ENCODE measurements at places on chromosomes 7 and 10.
A peak's percentile ranks its signal among the peaks of the same experiment; 100 is the strongest.

DNA sequence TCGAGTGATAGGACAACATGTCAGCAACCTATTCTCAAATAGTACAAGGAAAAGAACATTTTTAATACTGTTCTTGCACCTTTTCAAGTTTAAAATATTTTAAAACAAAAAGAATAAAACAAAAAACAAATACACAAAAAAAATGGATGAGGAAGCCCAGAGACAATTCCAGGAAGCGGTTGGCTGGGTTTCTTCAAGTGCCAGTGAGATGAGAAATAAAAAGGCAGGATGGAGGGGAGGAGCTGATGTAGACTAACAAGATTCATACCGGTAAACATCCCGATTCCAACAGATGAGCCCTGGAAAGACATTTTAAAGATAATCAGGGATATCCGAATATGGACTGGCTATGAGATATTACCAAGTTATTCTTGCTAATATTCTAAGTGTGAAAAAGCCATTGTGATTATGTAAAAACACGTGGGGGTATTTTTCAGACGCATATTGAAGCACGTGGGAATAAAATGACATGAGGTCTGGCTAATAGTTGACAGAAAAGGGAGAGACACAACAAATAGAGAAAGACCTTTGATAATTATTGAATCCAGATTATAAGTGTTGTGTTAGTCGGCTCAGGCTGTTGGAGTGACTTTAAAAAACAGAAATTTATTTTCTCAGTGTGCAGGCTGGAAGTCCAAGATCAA lies 101.3 kb upstream of the LRRC4 start:
- DNase-seq = no peak

DNA sequence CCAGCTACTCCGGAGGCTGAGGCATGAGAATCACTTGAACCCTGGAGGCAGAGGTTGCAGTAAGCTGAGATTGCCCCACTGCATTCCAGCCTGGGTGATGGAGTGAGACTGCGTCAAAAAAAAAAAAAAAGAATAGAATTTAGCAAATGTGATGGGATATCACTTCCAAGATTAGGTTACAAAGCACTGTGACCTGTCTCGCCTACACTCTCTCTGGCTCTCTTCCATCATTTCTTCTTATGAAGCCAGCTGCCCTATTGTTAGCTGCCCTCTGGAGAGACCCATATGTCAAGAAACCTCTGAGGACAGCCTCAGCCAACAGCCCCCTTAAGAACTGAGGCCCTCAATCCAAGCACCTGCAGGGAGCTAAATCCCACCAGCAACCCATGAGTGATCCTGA lies 28.2 kb downstream of the ARHGAP21 start:
- DNase-seq = no peak

DNA sequence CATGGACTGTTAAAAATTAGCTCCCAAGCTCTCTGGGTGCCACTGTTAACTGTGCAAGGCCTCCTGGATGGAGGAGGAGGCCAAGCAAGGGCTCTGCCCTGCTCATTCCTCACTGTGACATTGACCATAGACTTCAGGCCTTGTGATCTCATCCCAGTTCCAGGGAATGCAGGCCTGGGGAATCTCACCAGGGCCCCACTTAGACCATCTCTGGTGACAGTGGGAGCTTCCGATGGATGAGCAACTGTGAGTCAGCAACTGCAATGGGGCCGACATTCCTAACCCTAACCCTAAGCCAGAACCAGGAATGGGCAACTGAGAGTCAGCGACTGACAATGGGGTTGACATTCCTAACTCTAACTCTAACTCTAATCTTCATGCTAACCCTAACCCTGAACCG lies 50.4 kb upstream of the MSMB start:
- peak; percentile 68 for DNase-seq

- no peak for DNase-seq
These were observed 17.8 kb upstream of the ERCC6 start for GRCh38 chr10:49556723-49557122.

DNA sequence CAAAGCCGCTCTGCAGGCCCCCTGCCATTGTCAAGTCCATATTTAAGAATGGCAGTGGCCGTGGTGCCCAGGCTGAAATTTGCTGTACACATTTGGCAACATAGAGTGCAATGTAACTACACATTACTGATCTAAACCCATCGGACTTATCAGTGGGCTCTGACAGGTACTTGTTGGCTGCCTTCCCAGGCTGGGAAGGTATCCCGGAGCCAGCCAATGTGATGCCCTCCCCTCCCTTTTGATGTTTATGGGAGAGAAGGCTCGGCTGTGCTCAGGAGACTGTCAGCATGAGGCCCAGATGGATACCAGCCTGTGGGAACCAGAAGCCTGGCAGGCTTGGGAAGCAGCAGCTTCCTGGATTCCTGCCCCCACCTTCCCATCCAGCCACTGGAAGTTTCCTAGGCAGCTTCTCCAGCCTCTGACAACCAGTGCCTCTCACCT lies 146.1 kb upstream of the TCF7L2 start:
- DNase-seq = no peak

DNA sequence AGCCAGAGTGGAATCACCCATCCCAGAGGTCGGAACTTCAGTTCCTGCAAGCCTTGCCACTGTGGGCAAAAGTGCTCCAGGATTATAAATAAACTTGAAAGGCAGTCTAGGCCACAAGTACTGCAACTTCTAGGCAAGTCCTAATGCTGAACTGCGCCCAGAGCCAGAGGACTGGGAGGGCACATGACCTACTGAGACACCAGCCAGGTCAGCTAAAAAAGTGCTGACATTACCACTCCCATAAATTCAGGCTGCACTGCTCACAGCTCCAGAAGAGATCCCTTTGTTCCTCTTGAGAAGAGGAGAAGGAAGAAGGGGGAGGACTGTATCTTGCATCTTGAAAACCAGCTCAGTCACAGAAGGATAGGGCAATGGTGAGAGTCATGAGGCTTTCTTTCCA lies 1084.1 kb upstream of the PHF14 start:
- no peak for DNase-seq

DNA sequence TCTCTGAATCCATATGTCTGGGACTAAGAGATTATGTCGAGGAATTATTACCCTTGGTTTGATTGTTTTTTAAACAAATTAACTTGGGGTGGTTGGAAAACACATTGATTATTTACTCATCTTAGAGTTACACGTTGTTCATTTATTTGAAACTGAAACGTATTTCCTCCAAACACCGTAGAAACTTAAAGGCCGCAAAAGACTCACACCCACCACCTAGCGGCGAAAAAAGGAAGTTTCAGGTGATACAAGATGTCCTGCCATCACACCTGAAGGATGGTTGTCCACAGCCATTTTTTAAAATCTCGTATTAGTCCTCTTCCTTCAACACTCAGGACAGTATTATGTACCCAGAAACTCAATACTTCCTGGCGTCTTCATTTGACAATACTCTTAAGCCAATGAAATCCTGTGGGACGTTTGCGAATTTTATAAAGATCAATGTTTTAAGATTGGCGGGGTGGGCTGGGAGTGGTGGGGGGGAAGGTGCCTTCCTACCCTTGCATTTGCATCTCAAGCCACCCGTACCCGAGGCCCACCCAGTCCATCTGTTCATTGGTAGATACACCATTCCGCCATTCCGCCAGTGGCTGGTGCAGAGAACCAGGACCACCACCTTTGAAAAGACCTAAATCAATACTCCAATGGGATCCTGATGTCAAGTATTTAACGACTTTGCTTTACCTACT lies 1.4 kb upstream of the LCOR start:
- peak; percentile 62 for DNase-seq

- DNase-seq = no peak
These were observed 18.7 kb downstream of the SLC25A13 start for GRCh38 chr7:96303105-96303685.

GRCh38 chr7:26624431-26624830 lies 240.0 kb downstream of the SKAP2 start:
- DNase-seq = no peak

GRCh38 chr10:122632031-122632430 lies 67.6 kb downstream of the C10orf120 start:
- DNase-seq = no peak

GRCh38 chr10:109934958-109935793 lies 11.9 kb upstream of the XPNPEP1 start:
- peak; percentile 40 for DNase-seq

DNA sequence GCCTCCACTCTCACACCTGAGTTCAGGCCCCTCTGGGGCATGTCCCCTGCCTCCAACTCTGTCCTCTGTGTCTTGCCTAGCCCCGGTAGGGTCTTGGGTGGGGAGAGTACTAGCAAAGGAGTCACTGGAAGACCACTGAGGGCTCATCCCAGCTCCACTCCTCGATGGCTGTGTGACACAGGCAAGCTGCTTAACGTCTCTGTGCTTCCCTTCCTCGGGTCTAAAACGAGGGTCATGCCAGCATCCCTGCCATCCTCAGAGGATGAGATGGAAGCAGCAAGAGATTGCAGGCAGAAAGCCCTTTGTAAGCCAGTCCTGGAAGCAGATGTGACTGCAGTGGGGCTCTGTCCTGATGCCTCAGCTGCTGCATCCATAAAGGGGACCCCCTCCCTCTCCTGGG lies 15.2 kb upstream of the C10orf105 start:
- DNase-seq = no peak

DNA sequence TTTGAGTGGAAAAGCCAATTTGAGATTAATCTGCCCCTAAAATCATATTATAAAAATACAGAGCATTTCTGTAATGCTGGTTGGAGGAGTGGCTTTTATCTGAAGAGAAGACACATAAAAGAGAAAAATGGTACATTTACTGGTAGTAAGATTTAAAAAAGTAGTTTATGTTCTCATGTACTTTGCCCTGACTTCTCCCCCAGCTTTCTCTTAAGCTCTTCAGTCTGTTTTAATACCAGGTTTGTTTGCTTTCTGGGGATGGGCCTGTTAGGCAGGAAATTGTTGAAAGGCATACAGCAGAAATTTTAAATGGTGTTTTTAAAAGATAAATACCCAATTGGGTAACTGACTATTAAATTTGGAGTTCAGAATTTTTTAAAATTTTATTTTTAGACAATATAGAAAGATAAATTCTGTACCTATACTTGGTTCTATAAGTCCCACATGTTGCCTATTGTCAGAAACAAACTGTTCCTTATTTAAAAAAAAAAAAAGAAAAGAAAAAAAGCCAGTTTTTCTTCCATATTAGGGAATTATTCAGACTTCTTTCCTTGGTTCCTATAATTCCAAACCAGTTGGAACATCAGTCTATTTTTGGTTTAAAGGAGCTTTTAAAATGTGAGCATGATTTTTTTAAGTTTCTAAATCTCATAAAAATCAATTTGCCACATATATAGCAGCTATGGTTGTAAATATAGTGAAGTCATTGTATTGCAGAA lies 136.6 kb downstream of the ARID5B start:
- DNase-seq = peak; percentile 63

- DNase-seq = peak; percentile 50
These were observed 28.4 kb upstream of the VWDE start for GRCh38 chr7:12431886-12432556.

DNA sequence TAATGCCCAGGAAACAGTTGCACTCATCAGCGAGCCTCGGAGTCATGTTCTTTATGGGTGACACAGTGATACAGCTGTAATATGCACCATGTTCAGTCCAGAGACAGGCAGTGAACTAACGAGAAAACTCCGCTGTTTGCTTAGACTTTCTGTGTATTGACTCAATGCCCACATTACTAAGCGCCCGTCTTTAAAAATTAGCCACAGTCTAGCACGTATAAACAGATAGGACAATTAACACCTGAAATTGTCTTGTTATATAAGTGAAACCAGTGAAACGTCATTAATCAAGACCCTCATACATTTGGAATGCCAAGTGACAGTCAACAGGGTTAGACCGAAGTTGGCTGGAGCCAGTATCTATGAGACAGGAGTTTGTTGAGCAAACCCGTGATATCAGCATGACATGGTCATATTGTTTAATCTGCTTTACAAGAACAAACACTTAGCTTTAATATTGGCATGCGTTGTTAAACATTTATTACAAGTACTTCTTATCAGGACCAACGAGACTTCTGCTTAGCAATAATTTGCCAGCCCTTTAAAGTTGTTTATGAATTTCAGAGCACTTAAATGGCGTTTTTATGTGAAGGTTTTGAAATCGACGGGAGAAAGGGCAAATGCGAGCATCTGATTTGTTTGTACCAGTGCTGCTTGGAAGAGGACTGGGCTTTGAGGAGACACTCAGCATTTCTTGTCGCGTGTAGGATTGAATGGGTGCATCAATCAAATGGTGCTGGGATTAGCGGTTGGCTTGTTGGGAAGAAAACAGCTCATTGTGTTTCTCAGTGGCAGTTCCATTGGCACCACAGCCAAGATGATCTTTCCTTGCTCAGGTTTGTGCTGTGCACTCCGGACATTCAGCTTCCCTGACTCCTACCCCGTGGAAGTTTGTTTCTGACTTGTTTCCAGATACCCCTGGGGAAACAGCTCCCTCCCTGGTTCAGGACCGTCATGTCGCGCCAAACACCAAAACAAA lies 56.3 kb downstream of the CAMK1D start:
- no peak for DNase-seq

DNA sequence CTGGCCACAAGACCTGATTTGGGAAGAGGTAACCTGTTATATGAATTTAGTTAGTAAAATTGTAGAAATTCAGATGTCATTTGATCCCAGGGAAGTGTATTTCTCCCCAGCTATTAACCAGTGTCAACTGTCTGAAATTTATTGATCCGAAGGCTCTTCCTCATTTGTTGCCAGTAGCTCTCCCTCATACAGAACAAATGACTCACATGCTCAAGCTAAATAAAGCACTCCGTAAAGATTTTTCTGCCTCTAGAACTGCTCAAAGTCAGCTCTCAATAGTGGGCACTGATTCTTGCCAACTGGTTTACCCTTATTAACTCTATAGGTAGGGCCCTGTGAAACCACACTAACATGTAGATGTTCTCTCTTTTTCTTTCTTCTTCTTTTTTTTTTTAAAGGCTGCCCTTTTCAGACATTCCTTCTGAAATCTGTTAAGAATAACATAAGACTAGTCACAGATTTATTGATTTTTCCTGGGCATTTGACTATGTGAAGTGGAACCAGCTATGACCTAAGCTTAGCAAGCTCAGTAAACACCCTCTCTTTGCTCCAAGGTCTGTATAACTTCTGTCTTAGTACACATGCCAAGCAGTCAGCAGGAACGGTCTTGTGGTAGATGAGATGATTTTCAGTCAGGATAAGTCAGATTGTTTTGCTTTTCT lies 21.8 kb downstream of the RPA3 start:
- peak; percentile 49 for DNase-seq

- DNase-seq = no peak
These were observed 21.5 kb downstream of the C10orf105 start for GRCh38 chr10:71697938-71698709.

DNA sequence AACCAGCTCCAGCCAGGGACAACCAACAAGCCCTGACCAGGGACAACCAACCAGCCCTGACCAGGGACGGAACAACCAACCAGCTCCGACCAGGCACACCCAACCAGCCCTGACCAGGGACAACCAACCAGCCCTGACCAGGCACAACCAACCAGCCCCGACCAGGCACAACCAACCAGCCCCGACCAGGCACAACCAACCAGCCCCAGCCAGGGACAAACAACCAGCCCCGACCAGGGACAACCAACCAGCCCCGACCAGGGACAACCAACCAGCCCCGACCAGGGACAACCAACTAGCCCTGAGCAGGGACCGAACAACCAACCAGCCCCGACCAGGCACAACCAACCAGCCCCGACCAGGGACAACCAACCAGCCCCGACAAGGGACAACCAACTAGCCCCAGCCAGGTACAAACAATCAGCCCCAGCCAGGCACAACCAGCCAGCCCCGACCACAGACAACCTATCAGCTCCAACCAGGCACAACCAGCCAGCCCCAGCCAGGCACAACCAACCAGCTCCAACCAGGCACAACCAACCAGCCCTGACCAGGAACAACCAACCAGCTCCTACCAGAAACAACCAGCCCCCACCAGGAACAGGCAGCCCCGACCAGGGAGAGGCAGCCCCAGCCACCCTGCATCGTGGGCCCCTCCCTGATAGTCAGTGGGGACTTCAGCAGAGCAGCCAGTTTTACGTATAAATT lies 56.4 kb downstream of the PROSER2 start:
- no peak for DNase-seq

All from fibroblast of skin of back (primary cell).